Kidney capillary endothelial cell (primary cell): ENCODE measurements at places on chromosomes 3 and 15.

GRCh38 chr3:126350502-126351085, 6.6 kb downstream of the KLF15 start:
- DNase-seq, result no peak

GRCh38 chr3:31743331-31744089, 210.8 kb downstream of the STT3B start:
- DNase-seq, result no peak

- DNase-seq, result no peak
Observed at GRCh38 chr3:36512555-36512954, 132.3 kb downstream of the STAC start.

GRCh38 chr3:53510508-53510907, 16.1 kb downstream of the CACNA1D start:
- no peak for DNase-seq
